NCI-H2227 treated with DMSO at 0.1 percent for 48 hours (cell line): ENCODE measurements at places on chromosomes 16 and 17.

DNA sequence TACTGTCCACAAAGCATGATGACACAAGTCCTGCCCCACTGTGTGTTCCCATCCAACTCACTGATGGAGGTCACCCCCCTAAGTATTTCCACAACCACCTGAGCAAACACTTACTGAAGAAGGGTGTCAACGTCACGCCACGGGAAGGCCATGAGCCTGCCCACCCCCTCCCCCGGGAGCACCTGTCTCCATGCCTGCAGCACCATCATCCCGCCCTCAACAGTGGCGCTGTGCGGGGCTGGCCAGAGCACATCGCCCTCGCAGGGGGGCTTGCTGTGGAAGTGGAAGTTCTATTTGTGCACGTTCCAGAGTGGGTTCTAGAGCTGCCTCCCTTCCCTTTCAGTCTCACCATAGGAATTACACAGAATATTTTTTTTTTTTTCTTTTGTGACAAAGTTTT, 4.3 kb upstream of the MBTPS1 start:
- no peak for DNase-seq

- no peak for DNase-seq
Observed at GRCh38 chr16:85170066-85170491, 57.8 kb upstream of the CIBAR2 start.

DNA sequence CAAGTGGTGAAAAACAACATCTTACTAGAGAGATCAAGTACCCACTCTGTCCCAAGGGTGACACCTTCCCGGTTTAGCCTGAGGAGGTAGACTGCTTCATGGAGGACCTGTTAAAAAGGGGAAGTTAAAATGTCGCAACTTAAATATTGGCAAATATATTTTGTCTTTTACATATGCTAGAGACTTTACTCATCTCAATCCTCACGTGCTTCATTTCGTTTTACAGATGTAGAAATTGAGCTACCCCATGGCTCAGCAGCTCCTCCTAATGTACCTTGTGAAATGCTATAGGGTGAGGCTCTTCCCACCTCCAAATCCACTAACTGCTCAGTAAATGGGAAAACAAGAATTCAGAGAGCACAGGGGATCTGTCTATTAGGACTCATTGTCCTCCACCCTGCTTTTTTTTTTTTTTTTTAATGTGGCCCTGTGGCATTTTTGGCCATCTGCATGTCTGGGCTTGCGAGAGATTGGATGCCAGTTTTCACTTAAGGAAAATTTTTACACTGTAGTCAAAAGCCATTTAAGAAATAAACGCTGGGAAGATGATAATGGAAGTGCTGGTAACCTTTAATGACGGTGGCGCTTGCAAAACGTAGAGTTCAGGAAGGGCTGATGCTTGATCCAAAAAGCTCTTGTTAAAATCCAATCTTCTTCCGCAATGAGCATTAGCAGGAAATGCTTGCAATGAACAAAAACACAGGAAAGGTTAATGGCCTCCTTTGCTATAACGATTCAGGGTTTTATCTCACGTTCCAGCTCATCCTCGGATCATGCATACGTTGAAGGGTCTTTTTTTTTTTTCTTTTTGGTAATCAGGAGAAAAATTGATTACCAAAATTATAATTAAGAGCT, 39.8 kb downstream of the HSBP1 start:
- peak; percentile 29 for DNase-seq

DNA sequence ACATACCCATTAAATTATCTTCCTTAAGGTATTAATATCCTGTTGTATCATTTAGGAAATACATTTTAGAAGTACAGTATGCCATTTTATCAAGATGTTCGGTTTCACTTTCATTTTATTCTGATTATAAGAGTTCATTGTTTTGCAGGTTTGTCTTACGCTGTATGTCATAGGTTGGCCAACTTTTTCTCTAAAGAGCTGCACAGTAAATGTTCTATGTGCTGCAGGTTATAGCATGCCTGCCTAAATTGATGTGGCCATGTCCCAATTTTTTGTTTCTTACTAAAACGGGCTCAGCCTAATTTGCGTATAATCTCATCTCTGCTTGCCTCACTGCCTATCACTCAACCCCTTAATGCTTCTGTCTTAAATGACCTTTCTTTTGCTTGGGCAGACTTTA, 126.4 kb downstream of the USP22 start:
- DNase-seq: no peak

DNA sequence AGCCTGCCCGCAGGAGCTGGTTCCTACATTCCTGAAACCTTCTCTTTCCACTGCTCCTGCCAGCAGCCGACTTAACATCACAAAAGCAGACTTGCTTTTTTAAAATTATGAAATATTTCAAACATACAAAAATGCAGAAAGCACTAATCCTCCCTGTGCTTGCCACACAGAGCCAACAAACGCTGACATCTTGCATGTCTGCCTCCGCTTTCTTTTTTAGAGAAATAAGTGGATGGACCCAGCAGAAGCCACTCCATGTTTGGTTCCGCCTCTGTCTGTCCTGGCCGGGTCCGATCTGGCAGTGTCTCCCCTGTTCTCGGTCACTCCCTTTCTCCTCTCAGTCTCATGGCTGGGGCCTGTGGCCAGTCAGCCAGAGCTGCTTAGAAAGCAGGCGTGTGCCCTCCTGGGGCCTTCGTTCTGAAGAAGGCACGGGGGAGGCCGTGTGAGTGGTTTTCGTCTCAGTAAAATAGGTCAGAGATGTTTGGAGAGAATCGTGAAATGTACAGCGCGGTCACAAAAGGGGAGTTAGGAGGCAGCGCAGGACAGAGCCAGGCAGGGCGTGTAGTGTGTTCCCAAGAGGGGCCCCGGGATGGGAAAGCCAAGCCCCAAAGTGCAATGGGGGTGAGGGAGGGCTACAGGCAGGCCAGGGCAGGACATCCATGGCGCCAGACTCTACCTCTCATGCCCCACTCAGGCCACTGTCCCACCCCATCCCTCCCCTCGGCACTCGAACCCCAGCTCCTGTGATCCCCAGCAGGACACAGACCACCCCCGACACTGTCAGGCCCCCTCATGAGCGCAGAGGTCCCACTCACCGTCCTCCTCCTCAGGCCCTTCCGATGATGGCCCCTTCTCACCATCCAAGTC, 23.2 kb downstream of the MXRA7 start:
- DNase-seq: no peak

DNA sequence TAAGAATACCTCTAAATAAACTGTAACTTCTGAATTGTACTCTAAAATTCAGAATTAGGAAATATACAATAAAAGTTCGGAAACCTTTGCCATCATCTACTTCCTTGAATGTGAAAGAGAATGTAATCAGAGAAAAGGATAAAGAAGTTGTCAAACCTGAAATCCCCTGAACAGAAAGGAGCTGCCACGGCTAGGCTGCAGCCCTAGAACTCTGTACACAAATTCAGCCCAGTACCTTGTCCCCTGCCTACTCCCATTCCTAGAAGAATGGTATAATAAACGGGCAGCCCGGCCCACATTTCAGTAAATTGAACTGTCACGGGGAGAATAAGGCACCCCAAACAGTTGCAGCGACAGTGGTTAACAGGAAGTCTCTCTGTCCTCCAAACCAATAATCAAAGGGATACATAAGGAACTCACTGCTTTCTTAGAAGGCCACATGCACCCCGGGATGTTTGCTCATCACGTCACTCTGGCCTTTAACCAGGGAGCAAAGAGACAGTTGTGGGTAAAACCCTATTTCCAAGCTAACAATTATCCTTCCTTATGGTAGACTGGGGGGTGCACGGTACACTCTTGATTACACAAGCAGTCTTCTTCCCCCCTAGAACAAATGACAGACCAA, 24.3 kb upstream of the RFFL start:
- no peak for DNase-seq

DNA sequence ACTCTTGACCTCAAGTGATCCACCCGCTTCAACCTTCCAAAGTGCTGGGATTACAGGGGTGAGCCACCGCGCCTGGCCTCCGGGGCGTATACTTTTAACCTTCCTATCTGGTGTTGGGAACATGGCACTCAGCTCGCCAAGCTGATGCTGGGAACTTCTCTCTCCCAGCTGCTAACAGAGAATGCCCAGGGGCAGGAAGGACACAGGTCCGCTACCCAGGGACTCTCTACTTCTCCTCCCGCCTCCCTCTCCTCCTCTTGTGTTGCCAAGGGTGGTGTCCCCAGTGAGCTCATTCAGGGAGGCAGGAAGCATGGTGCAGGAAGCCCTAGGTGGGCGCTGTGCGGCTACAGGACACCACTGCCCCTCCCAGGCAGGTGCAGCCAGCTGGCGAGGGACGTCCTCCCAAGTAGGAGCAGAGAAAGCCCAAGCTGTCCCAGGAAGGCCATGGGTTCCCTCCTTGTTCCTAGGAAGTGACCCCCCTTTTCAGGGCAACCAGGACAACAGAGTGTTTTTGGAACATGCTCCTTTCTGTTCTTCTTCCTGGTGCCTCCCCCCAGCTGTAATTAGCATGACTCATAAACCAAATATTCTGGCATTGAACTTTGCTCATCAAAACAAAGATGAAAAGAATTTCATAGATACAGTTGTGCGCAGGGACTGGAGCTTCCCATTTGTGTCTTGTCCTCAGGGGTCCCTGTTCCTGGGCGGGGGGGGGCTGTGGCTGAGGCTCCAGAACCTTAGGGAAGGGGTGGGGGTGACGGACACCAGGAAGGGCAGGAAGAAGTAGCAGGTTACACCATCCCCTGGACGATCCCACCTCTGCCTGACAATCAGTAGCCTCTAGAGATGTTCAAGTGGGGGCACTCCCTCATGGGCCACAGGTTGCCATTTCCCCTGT, 2.7 kb downstream of the C1QTNF1 start:
- DNase-seq: no peak

- DNase-seq: peak; percentile 60
Observed at GRCh38 chr17:45261577-45262515, at the start of gene SPATA32. Gene SPATA32, minus strand, starts transcription at chr17:45262094. Its CDS starts 78 bp downstream, at chr17:45262016.
